Smooth muscle cell of bladder (primary cell): ENCODE measurements at places on chromosomes 7 and 10. TPM values are rescaled to one million over a fixed set of nuclear protein-coding genes. Genes with fewer than 3 reads are reported as not detected.

The CCDC3 gene
- total RNA-seq, result 0.18 and 1.3 TPM in 2 replicates

The ADAM12 gene
- total RNA-seq, result 23.6 and 85.8 TPM in 2 replicates

The NHLRC2 gene
- total RNA-seq, result 7.0 and 8.0 TPM in 2 replicates

The LIPJ gene
- total RNA-seq, result under 0.01 TPM in 2 replicates

The PAX2 gene
- not detected in 2 replicates for total RNA-seq
